ENCODE measurements at places on chromosomes 2 and 18.

DNA sequence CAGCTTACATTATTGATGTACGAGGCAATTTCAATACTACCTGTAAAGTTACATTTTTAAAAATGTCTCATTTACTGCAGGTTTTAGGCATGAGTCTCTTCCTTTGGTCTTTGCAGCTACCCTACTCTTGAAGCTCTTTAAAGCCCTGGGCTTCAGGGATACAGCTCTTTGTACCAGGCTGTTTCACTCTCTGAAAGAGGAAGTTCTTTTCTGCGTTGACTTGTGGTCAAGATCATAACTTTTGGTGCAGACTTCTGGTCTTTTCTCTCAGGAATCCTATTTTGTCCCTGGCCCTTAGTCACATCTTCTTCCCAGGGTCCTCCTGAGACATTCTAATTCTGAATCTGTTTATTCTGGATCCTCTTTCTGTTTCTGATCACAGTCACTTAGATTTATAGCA, 16.6 kb upstream of the HRH4 start:
- DNase-seq, result no peak

- no peak for DNase-seq
Observed at GRCh38 chr2:110103061-110103961, 12.3 kb downstream of the MALL start.

GRCh38 chr2:9164112-9164608, 42.5 kb upstream of the ASAP2 start:
- no peak for DNase-seq

DNA sequence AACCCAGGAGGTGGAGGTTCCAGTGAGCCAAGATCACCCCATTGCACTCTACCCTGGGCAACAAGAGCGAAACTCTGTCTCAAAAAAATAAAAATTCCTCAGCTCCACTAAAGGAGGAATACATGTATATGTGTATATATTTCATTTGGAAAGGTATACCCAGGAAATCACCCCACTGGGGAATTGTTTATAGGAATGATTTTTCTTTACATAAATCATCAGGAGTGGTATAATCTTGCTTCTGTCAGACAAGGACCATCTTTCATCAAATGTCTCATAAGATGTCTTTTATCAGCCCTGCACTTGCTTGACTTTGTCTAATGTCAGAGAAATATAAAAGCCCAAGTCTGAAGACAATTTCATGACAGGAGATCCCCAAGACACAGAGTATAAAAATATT, 709.1 kb downstream of the LRRTM4 start:
- DNase-seq, result no peak

DNA sequence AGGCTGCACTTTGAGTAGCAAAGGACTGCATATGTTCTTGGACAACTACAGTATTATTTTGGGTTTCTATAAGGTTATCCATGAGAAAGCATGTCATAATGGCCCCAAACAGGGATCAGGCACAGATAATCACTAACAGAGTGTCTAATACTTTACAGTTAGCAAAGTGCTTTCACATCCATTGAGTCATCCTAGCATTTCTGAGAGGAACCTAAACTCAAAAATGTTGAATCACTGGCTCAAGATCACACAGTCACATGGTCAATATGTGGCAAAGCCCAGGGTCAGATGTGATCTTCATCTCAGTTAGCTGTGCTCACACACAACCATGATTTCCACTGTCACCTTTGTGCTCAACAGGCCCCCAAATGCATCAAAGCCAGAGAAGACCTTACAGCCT, 156.1 kb upstream of the VRK2 start:
- no peak for DNase-seq

- no peak for DNase-seq
Observed at GRCh38 chr2:8987410-8987809, 16.1 kb downstream of the MBOAT2 start.

DNA sequence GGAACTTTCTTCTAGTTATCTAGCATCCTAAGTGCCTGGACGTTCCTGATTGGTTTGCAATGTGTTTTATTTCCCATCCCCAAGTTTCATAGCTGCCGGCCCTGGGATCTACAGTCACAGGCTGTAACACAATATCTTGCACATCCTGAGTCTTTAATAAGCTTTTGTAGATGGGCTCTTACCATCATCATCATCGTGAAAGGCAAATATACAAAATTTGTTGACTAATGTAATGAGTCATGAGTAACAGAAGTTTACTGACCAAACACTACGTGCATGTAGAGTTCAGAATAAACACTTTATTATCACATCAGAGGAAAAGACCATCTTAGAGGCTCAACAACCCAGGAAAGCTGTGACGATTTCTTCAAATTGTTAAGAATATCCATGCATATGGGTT, 8.1 kb upstream of the TYMS start:
- DNase-seq, result no peak

DNA sequence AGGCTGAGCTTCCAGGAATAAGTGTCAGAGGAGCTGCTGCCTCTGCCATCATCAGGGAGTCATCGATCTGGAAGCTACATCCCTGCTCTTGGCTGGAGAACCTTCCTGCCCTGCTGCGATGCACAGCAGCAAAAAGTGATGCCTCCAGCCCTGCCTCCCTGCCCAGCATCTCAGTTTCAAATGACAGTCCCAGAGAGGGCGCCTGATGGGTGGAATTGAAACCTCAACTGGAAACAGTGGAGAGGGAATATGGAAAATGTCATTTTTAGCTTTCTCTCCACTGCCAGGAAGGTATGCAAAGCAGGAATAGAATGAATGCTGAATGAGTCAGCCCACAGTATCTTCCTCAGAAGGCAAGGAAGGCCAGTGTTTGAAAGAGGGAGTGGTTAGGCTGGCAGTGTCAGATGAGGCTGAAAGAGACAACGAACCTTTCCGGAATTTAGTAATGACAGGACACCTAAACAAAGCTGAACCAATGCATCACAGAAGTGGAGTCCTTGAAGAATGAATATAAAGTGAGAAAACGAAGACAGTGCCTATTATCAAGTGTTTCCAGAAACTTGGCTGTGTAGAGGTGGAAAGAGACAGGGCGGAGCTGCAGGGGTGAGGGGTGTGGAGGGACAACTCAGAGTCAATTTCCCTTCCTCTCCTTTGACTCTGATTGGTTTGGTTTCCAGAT, 153.9 kb upstream of the NDUFV2 start:
- no peak for DNase-seq

DNA sequence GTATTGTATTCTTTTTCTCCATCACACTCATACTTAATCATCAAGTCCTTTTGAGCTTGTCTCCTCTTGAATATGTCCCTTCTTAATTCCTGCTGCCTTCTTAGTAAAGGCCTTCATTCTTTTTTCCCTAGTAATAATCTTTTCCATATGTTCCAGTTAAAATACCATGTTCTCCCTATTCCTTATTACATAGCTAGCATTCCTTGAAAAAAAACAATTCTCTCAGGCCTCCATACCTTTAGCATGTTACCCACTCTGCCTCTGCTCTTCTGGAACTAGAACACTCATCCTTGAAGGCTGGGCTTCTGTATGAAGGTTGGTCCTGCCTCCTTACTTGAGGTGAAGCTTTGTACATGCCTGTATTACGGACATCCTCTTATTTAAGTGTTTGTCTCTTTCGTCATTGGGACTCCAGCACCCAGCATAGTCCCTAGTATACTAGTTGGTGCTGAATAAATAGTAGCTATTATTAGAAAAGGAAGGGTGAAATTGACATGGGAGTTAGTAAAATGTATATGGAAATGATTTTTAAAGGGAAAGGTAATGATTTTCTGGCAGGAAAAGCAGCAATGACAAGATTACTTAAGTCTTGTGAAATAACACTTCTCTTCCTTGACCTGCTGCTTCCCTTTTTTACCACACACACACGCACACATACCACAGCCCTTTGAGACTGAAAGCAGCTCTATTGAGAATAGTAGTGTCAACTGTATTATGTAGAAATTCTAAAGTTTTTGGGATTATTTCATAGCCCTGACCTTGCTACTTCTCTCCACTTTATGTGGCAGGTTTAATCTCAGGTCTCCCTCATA, 45.6 kb downstream of the REL start:
- no peak for DNase-seq

- no peak for DNase-seq
Observed at GRCh38 chr2:170087413-170087793, 90.5 kb upstream of the MYO3B start.

GRCh38 chr2:216327447-216327935, 44.8 kb downstream of the MARCHF4 start:
- DNase-seq, result no peak

DNA sequence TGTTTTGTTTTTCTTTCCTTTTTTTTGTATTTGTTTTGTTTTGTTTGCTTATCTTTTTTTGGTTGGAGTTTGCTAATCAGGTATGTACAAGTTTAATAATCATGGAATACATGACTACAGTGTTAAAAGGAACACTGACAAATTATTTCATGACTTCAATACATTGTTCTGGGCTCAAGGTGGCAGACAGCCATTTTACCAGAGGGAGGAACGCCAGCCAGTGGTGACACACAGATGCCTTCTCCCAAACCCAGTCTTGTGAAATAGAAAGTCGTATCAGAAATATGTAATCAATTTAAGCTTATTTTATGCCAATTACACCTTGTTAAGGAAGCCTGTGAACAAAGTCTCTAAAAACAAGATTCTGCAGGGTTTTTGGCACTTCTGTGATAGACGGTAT, 264.0 kb upstream of the EPHA4 start:
- DNase-seq, result no peak

- peak; percentile 40 for DNase-seq
Observed at GRCh38 chr2:130920415-130921163, 83.9 kb downstream of the ARHGEF4 start.

GRCh38 chr2:206296128-206296527, 21.7 kb downstream of the ZDBF2 start:
- DNase-seq, result no peak

GRCh38 chr2:113784823-113785744, 28.6 kb upstream of the SLC35F5 start:
- DNase-seq, result no peak

- DNase-seq, result peak; percentile 22
Observed at GRCh38 chr18:23964282-23965238, 50.0 kb upstream of the TTC39C start.

DNA sequence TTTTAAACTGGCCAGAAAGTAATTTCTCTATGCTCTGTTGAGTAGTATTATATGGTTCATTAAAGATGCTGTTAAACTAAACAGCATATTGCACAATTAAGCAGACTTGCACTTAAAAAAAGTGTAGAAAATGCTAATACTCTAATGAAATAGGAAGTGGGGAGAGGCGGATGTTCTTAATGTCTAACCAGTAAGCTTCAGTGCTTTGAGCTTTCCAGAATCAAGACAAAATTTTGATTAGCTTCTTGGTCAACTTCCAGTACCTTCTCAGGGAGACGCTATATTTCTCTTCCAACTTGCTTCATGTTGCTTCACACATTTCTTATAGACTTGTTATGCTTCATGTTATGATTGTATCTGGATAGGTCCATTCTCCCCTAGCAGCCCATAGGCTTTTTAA, 89.1 kb downstream of the MAP2 start:
- DNase-seq, result no peak

GRCh38 chr2:164644036-164644700, 22.9 kb upstream of the GRB14 start:
- no peak for DNase-seq

DNA sequence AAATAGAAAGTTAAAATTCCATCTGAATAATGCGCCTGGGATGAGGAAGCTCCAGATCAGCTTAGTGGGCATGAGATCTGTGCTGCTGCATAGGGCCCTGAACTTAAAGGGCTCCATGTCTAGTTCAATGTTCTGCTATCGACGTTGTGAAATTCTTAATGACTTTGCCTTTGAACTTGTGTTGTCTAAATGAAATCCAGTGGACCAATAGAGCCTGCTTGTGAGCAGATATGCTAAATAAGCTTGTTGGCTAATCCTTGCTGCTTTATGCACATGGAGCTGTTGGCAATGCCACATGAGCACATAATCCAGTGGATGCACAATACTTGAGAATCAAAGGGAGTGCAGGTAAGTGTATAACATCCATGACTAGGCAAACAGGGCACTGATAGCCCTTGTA, 228.6 kb downstream of the TNS1 start:
- no peak for DNase-seq

- no peak for DNase-seq
Observed at GRCh38 chr2:117967977-117968718, 45.7 kb downstream of the CCDC93 start.

DNA sequence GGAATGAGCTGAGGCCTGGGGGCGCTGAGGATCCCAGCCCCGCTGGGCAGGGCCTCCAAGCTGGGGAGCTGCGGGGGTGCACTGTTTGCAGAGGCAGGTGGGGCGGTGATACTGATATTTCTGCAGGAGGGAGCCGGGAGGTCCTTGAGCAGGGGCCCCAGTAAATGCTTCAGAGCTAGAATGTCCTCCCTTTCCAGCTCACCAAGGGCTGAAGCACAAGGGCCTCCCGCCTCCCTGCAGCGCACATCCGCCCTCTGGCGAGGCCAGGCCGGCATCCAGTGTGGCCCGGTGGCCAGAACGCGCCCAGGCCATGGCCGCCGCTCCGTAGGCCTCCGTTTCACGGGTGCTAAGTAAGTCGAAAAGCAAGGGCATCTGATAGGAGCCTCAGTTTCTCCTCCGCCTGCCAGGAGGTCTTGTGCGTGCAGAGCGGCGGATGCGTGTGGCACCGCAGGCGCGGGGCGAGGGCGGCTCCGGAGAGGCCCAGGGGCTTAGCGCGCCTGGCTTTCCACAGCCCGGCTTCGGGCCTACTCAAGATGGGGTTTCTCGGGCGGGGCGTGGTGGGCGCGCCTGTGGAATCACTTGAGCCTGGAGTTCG, 29.5 kb upstream of the CHMP1B start:
- DNase-seq, result no peak

DNA sequence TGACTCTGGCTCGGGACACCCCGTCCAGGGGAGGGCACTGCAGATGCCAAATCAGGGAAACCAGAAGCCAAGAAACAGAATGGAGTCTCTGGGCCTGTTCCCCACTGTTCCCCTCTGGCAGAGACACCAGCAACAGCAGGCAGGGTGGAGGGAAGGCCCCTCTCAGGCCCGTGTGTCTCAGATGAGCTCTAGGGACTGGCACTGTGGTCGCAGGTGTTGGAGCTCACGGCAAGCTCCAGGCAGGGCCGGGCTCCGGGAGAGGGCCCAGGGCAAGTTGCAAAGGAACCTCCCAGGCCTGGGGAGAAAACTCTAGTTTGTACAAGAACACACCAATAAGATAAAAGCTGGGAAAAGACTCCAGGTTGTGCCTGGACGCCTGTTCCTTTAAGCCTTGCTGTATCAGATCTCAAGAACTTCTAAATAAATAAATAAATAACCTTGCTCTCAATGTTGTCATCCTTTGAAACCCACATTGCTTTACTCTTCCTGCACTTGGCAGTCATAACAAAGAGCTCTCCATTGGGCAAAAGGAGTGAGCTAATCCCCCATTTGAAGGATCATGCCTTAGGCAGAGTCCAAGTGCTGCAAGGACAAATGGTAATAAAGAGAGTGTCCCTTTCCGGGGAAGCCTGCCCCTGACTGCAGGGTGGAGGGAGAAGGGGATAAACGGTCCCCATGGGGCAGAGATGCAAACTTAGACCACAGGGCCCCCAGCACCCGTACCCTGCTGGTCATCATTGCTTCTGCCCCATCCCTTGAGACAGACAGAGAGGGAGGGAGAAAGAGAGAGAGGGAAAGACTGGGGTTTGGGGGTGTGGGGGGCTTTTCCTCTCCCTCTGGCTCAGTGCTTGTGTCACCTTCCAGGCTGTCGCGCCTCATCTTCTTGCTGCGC, 33.3 kb downstream of the CNGA3 start:
- DNase-seq, result no peak
